Activated CD4-positive, alpha-beta T cell treated with anti-CD3 and anti-CD28 coated beads, Interleukin-2, amount 10 ng/mL, durations not matched to agents 7 days and 5 days (primary cell): ENCODE measurements at places on chromosomes 7 and 10. TPM values are rescaled to one million over a fixed set of nuclear protein-coding genes. Genes with fewer than 3 reads are reported as not detected.

DNA sequence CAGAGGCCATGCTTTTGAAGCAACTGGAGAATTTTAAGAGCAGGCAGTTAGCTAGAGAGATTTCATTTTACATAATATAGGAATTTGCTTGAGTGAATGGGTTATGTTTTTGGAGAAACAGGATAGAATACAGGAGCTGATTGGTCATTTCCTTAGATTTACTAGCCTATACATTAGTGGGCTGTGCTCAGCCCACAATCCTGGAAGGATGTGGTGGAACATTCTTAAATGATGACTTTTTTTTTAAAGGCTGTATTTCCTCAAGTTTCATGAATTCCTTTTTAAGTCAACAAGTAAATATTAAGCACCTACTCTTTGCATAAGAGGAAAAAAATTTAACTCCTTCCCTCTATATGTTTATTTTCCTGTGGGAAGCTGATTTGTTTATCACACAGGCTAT, 314.4 kb upstream of the BMPER start:
- no peak overlapping the region for H3K27ac ChIP-seq
- no peak for DNase-seq
- no peaks in the 10 kb centered on the region for H3K4me1 ChIP-seq
- no peaks in the 10 kb centered on the region for H3K36me3 ChIP-seq

DNA sequence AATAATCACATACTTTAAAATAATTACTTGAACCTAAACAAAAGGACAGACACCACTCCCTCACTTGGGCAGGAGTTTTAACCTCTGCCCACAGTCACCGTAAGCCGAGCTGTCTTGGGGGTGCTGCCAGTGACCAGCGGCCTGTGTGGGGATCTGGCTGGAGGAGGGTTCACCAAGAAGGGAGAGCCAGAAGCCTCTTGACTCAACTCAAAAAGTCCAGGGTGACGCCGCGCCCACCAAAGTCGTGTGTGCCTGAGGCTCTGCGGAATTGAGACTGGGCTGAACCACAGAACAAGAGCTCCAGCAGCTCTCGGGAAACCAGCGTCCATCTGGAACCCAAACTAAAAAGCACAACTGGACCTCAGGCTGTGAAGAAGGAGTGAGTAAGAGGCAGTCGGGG, 35.8 kb downstream of the ZFAND2A start:
- peaks cover 3% of the 10 kb centered on the region for H3K36me3 ChIP-seq
- peaks cover 3% of the 10 kb centered on the region for H3K4me1 ChIP-seq
- no peak overlapping the region for H3K4me3 ChIP-seq
- H3K27ac ChIP-seq = no peak overlapping the region

- DNase-seq = no peak
- no peaks in the 10 kb centered on the region for H3K4me1 ChIP-seq
- H3K36me3 ChIP-seq = no peaks in the 10 kb centered on the region
- H3K27me3 ChIP-seq = no peaks in the 10 kb centered on the region
These were observed 186.5 kb upstream of the TMEM72 start for GRCh38 chr10:44724415-44725174.

- H3K27me3 ChIP-seq = no peaks in the 10 kb centered on the region
- no peaks in the 10 kb centered on the region for H3K36me3 ChIP-seq
- H3K4me3 ChIP-seq = no peak overlapping the region
These were observed 133.1 kb downstream of the GFRA1 start for GRCh38 chr10:116139886-116140285.

Gene KCNH2
- total RNA-seq = 0.27 TPM

GRCh38 chr7:2062648-2063047, 170.1 kb downstream of the MAD1L1 start:
- H3K36me3 ChIP-seq = peaks cover 14% of the 10 kb centered on the region
- H3K4me1 ChIP-seq = peaks cover 25% of the 10 kb centered on the region
- DNase-seq = no peak
- no peaks in the 10 kb centered on the region for H3K27me3 ChIP-seq

GRCh38 chr7:157791261-157791660, 454.5 kb downstream of the DNAJB6 start:
- H3K4me1 ChIP-seq = no peaks in the 10 kb centered on the region
- no peak for DNase-seq
- no peaks in the 10 kb centered on the region for H3K27me3 ChIP-seq
- no peaks in the 10 kb centered on the region for H3K36me3 ChIP-seq
- H3K27ac ChIP-seq = no peak overlapping the region

- H3K27me3 ChIP-seq = peaks cover 6% of the 10 kb centered on the region
- no peak overlapping the region for H3K27ac ChIP-seq
- DNase-seq = no peak
- H3K4me1 ChIP-seq = peaks cover 5% of the 10 kb centered on the region
These were observed 16.0 kb upstream of the DPYSL4 start for GRCh38 chr10:132170561-132171361.

Gene ZNF12
- 25.7 TPM for total RNA-seq

GRCh38 chr10:34786464-34786863, 28.6 kb downstream of the PARD3 start:
- no peak overlapping the region for H3K4me3 ChIP-seq
- no peak overlapping the region for H3K27ac ChIP-seq
- no peak for DNase-seq
- no peaks in the 10 kb centered on the region for H3K4me1 ChIP-seq

GRCh38 chr7:123871998-123872867, 27.3 kb downstream of the HYAL4 start:
- peaks cover 3% of the 10 kb centered on the region for H3K27me3 ChIP-seq
- H3K27ac ChIP-seq = no peak overlapping the region
- peak; percentile 40 for DNase-seq
- no peaks in the 10 kb centered on the region for H3K36me3 ChIP-seq

Gene CUEDC2
- 63.6 TPM for total RNA-seq

DNA sequence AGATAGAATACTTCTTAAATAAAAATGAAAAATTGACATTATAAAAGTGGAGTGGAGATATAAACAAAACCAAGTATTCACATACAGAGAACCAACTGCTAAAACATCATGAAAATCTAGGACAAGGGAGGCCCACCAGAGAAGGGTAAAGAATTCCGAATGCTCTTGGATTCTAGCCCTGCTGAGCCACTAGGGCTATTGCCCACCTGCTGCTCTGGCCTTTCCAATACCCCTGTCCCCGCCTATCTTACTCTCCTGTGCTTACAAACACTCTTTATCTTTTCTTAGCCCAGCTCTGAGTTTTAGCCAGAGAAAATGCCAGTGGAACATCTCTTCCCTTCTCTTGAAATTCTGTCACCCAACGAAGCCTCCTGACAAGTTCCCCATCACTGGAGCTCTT, 100.3 kb downstream of the MACC1 start:
- H3K36me3 ChIP-seq = no peaks in the 10 kb centered on the region
- no peak overlapping the region for H3K27ac ChIP-seq
- H3K4me1 ChIP-seq = peaks cover 25% of the 10 kb centered on the region

GRCh38 chr10:11682851-11683250, 59.3 kb upstream of the ECHDC3 start:
- H3K27ac ChIP-seq = no peak overlapping the region
- H3K27me3 ChIP-seq = peaks cover 21% of the 10 kb centered on the region
- H3K36me3 ChIP-seq = no peaks in the 10 kb centered on the region

DNA sequence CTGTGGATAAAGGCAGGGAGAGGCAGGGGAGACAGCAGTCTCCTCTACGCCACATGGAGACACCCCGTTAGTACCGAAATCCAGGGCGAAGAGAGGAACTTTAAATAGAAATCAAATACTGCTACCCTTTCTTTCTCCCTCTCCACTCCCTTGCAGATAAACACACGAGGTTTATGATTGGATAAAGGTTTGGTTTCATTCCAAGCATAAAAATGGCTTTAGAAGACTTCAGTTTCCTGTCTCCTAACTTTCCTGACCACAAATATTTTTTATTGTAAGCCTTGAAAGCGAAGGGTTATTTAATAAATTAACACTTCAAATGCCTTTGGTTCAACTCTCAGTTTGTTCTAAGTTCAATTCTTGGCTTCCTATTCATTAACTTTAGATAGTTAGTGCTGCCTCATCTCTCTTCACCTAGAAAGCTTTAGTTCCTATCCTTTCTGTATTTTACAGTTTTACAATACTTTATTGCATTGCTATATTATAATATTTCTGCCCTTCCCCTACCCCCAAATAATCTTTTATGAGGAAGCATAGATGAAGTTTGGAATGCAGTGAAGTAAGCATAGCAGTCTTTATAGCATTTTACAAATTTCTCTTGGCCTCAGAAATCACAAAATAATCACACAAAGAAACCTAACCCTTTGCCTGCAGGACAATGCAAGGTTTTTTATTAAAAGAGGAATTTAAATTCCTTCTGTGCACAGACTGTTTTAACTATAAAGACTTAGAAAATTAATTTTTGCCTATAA, 31.5 kb upstream of the ARID5B start:
- H3K27me3 ChIP-seq = peaks cover 8% of the 10 kb centered on the region
- no peaks in the 10 kb centered on the region for H3K36me3 ChIP-seq
- H3K4me1 ChIP-seq = peaks cover 2% of the 10 kb centered on the region
- no peak overlapping the region for H3K4me3 ChIP-seq
- H3K27ac ChIP-seq = no peak overlapping the region

Gene FEZF1
- not detected for total RNA-seq

GRCh38 chr10:71081912-71082311, 130.5 kb upstream of the UNC5B start:
- no peak for DNase-seq
- H3K36me3 ChIP-seq = no peaks in the 10 kb centered on the region
- no peaks in the 10 kb centered on the region for H3K27me3 ChIP-seq
- no peak overlapping the region for H3K4me3 ChIP-seq
